ENCODE measurements at places on chromosomes 12 and 14.

DNA sequence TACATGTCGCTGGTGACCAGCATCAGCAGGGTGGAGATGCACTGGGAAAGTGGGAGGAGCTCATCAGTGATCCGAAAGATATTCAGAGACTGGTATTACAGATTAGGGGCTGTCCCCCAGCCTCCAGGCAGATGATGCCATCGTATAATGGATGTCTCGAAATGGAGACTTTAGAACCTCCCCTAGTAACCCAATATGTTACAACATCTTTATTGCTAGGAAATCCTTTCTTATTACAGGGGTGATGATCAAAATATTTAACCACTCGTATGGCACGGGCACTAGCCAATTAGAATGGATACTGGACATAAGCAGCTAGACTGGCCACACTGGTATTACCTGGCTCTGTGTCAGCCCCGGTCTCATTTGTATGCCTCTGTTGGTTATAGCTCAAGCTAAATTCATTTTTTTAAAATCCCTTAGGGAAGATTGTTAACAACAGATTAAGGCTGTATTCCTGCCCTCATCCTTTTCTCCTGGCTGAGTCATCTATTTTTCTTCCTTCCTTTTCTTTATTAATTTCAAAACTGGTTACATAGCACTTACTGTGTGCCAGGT is 10.8 kb upstream of the CEBPE start:
- DNase-seq, result no peak

GRCh38 chr14:102993523-102993922 is 63.8 kb downstream of the CDC42BPB start:
- DNase-seq, result no peak

GRCh38 chr12:116595186-116595585 is 36.0 kb downstream of the MAP1LC3B2 start:
- DNase-seq, result no peak

- no peak for DNase-seq
Measured at GRCh38 chr12:65867394-65867793, 43.1 kb downstream of the HMGA2 start.

GRCh38 chr12:6463216-6463615 is 7.3 kb downstream of the VAMP1 start:
- no peak for DNase-seq

GRCh38 chr14:101865288-101865687 is 99.1 kb upstream of the DYNC1H1 start:
- no peak for DNase-seq

DNA sequence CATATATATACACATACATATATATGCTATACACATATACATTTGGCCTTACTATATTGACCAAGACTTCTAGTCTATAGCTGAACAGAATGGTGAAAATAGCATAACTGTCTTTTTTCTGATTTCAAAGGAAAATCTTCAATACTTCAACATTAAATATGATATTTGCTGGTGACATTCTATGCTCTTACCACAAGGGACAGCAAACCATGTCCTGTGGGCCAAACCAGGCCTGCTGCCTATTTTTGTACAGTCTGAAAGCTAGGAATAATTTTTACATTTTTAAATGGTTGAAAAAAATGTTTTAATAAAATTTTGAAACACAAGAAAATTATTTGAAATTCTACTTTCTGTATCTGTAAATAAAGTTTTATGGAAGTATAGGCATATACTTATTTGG is 63.6 kb downstream of the EML5 start:
- DNase-seq, result no peak

GRCh38 chr12:11797317-11797913 is 147.9 kb downstream of the ETV6 start:
- DNase-seq, result peak; percentile 53

DNA sequence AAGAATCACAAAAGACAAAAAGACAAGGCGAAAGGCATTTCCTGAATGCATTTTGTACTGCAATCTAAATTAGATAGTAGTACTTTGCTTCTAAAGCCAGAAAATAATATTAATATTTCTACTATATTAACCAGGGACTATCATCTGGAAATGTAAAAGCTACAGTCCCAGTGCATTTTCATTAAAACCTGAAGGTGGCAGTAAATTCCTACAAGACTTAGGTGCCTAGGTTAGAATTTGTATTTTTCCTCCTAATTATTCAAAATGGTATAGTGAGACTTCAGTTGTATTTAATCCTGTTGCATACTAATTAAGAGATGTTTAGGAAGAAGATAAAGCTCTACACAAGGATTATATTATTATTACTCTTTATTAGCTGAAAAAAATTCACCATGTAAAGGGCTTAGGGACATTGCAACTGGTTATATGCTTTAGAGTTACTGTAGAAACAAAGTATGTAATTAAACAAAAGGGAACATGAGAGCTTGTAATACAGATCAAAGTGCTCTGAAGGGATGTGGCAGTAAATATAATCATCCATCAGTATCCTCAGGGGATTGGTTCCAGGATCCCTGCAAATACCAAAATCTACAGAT is 53.6 kb downstream of the BRMS1L start:
- DNase-seq, result no peak

DNA sequence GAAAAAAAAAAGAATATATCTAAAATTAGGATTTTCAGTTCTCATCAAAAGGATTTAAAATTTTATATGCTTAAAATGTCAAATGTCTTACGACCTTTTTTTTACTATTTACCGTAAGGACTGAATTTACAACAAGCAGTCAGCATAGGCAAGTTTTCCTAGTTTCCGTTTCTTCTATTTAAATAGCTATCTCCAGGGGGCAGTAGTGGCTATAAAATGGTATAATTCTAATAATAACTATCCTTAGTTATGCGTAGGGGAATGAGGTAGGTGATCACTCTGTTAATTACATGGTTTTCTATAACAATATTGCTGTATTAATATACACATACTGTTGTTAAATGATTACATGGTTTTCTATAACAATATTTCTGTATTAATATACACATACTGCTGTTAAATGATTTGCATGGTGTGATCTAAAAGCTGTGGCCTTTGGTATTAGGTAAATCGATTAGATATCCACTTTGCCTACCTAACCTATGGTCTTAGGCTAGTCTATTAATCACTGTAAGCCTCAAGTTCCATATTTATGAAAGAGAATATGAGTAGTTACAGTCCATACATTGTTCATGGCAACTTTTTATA is 217.7 kb upstream of the PDZRN4 start:
- DNase-seq, result peak; percentile 31

DNA sequence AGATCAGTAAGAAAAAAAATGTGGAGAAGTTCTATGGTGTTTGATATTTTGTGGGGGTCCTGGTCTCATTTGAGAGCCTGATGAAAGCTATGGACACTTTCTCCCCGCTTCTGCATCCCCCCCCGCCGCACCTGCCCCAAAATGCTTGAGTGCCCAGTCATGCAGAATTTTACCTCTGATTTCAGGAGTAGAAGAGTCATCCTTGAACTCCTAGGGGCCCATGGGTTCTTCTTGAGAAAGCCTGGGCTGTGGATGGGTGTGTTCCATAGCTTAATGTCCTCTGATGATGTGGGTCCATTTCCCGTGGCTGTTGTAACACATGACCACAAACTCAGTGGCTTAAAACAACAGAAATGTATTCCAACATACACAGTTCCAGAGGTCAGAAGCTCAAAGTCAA is 248.8 kb upstream of the PWP1 start:
- no peak for DNase-seq

DNA sequence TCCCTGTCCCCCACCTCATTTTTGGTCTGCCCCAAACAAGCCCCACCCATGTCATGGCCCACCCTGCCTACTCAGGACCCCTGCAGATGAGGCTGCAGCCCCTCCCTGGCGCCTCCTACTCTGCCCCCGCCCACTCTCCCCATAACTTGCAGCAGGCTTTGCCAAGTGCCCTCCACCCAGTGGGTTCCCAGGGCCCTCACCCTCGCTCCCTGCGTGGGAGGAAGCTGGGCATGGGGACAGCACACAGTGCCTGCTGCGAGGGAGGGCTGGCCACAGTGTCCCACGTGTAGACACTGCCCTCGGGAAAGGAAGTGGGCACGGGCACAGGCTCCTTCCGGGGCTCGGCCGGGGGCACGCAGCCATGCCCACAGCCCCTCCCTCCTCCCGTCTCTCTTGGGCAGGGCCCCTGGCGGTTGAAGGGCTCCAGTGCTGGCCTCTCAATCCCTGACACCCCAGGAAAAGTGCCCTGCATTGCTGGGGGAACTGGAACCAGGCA is 9.4 kb downstream of the AKT1 start:
- DNase-seq, result no peak

DNA sequence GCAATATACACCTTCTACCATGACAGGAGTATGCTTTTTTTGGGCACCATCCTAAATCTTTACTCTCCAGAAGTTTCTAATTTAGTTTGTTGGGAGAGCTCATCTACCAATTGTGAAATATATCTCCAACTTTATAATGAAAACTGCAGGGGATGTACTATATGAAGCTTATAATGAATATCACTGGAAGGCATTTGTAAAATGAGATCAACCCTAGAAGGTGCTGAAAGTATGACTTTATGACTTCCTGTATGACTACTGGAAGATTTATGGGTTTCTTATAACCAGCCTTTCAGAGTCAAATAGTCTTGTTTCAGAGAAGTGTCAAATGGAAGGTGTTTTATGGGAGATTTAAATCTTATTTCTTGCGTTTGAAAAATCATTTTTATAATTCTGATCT is 122.9 kb downstream of the MYRFL start:
- no peak for DNase-seq

- DNase-seq, result no peak
Measured at GRCh38 chr14:89344920-89345254, 72.1 kb downstream of the FOXN3 start.

DNA sequence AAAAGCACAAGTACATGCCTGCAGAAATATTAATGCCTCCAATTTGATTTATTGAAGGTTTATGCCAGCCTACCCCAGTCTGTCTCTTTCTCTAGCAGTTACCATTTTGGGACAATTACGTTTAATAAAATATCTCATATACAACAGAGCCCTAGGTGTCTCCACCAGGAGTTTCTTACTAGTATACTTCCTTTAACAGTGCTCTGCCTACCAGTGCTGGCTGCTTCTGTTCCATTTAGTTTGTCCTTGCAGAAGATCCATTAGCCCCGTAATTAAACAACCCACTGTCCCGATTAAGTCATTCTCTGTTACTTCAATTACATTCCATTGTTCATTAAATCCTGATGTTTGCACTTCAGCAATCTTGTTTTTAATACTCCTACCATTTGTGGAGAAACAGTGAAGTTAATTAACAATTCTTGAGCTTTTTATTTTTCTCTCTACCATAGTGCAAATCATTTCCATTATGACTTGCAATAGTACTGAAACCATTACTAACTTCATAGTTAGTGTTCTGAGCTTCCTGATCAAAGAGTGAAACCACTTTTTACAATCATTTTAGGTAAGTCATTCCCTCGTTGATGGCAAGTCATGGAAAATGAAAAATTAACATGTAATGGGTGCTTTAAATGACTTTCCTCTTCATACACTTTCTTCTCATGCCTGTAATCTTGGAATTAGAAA is 121.1 kb downstream of the PLXNC1 start:
- DNase-seq, result no peak

DNA sequence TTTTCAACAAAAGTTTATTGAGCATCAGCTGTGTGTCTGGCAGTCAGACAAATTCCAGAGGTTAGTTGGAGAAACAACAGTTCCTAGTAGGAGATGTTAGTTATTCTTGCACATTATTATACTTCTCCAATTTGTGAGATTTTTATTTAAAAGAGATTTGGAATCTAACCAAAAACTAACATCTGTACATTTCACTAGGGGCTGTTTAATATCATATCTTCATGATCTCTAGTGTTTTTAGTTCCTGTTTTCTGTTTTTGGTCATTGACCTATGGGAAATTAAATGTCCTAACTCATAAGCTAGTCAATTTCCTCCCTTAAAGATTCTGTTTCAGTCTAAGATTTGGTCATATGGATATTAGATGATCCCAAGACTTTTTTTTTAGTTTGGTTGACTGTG is 34.1 kb upstream of the KLHDC2 start:
- DNase-seq, result no peak

GRCh38 chr12:76137606-76138005 is 53.1 kb upstream of the NAP1L1 start:
- peak; percentile 74 for DNase-seq

GRCh38 chr12:2187195-2187945 is 134.6 kb downstream of the CACNA1C start:
- DNase-seq, result no peak

DNA sequence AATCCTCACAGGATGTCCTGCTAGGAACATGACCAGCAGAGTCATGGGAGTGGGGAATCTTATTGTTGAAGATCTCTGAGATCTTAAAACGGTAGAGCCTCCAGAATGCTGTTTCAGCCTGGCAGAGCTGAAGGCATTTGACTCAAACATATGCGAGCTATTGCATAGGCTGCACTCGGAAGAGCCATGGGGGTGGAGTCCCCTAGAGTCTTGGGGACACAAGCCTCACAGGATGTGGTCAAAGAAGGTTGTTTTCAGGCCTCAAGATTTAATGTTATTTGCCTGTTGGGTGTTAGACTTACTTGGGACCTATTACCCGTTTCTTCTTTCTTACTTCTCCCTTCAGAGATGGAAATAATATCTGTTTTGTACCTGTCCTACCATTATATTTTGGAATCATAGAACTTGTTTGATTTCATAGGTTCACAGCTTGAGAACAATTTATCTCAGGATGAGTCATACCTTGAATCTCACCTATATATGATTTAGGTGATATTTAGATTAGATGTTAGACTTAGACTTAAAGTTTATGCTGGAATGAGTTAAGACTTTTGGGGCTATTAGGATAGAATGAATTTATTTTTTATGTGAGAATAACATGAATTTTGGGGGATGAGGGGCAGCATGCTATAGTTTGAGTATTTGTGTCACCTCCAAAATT is 172.2 kb upstream of the ATP2B1 start:
- no peak for DNase-seq

DNA sequence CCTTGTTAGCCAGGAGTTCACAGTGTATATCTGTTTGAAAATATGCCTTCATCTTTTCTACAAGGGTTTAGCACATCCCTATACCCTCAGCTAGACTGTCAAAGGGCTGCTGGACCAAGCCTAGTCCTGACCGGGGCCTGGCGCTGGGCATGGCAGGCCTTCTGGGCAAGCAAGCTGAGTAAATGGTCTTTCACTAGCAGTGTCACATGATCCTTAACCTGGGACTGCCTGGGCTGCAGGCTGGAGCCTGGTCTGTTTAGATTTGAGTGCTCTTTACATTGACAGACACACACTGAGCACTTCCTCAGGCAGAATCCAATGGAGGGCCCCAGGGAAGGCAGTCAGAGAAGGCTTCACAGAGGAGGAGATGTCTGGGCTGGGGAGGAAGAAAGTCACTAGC is 6.9 kb upstream of the AVIL start:
- DNase-seq, result no peak

DNA sequence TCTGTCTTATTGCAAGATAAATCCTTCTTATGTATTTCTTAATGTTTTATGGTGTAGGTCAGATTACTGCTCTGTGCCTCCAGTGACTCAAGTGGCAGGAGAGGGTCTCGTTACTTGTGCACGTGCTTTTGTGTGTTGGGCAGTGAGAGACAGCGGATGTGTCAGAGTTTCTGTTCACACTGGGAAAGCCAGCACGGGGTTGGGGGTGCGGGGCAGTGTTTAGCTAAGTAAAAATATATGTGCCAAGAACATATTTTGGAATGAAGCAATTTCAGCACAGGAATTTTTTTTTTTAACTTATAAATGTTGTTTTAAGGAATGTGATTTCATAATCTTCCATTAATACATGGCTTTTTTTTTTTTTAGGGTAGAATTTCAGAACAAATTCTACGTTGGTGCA is 4.5 kb upstream of the DNAH10 start:
- no peak for DNase-seq

GRCh38 chr14:39015360-39015961 is 87.6 kb downstream of the SEC23A start:
- peak; percentile 54 for DNase-seq

- DNase-seq, result peak; percentile 59
Measured at GRCh38 chr12:62438098-62438692, 28.4 kb upstream of the MON2 start.
